ENCODE measurements at places on chromosomes 5 and 9.

DNA sequence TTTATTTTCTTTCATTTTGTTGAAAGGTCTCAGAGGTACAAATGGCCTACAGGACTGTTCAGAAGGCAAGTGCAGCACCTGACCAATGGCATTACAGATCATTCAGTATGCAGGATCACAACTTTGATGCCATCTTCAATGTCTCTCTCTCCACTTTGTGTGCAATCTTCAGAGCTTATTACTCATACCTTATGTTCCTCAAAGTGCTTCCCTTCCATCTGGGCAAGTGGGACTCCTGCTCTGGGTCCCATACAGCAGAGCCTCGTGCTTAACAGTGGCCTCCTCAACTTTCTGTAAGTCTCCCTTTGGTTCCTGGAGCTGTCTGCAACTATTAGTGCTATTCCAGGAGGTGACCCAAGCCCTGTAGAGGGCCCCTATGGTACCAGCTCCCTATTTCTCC is 358.4 kb upstream of the RPS23 start:
- DNase-seq: no peak

GRCh38 chr5:55771175-55771655 is 33.4 kb downstream of the DDX4 start:
- no peak for DNase-seq

GRCh38 chr9:69323861-69324260 is 1.2 kb upstream of the ENTREP1 start:
- no peak for DNase-seq

DNA sequence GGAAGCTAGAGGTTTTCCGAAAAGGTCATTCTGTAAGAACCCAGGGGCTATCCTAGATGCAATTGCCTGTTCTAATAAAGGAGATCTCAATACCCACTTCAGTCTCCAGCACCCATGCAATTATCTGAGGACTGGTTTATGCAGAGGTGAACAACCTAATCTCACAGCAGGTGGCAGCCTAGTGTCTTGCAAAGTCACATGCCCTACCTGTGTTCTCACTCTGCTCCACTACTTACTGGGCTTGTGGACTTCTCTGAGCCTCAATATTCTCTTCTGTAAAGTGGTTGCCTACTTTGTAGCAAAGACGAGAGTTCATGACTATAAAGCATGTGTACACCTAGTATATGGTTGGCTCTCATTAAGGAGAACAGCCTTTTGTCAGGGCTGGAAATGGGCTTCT is 21.0 kb upstream of the ALDH1B1 start:
- DNase-seq: no peak

DNA sequence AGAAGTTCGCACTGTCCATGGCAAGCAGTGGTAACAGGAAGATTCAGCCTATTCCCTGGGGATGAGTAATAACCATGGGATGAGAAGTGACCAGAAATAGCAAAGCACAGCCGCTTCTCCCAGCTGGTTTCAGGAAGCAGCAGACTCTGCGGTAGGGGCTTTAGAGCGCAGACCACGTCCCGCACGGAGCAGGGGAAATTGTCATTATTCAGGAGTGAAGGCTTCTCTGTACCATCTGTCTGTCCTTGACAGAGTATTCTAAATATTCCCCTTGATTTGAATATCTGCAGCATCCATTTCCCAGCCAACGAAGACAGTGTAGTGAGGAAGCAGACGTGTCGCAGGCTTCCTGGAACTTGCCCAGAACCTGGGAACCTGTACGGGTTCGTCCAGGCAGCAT is 159.6 kb downstream of the NXNL2 start:
- no peak for DNase-seq

DNA sequence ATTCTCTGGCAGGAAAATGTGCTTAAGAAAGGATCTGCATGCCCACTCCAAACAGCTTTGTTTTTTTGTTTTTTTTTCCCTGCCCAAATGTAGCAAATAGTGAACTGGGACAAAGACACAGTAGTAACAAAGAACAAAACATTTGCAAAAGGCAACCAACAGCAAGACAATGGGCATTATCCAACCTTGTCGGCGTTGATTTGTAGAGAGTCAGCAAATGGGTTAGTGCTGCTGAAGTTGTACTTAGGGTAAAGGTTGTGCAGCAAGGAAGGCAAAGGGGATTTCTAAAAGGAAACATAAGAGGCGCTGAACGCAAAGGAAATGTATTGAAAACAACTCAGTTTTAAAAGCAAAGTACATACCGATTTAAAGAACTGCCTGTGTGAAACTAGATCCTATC is 136.2 kb downstream of the MPDZ start:
- no peak for DNase-seq

DNA sequence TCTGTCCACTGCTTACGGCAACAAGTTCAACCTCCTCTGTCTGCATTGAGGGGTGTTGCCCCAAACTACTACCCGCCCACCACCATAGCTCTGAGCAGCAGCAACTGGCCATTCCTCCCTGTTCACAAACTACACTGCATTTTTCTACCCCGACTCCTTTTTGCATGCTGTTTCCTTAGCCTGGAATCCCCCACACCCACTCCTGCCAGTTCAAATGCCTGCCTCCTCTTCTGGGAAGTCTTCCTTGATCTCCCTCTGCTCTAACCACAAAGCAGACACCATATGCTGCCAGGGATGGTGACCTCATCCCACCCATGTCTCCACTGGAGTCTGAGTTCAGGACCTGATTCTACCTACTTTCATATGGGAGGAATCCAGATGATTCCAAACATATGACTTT is 13.3 kb downstream of the ALDH1B1 start:
- DNase-seq: no peak

All from tibial nerve (tissue), 4 donors.